ENCODE measurements at places on chromosomes 1 and 21.
A peak's percentile ranks its signal among the peaks of the same experiment; 100 is the strongest.

DNA sequence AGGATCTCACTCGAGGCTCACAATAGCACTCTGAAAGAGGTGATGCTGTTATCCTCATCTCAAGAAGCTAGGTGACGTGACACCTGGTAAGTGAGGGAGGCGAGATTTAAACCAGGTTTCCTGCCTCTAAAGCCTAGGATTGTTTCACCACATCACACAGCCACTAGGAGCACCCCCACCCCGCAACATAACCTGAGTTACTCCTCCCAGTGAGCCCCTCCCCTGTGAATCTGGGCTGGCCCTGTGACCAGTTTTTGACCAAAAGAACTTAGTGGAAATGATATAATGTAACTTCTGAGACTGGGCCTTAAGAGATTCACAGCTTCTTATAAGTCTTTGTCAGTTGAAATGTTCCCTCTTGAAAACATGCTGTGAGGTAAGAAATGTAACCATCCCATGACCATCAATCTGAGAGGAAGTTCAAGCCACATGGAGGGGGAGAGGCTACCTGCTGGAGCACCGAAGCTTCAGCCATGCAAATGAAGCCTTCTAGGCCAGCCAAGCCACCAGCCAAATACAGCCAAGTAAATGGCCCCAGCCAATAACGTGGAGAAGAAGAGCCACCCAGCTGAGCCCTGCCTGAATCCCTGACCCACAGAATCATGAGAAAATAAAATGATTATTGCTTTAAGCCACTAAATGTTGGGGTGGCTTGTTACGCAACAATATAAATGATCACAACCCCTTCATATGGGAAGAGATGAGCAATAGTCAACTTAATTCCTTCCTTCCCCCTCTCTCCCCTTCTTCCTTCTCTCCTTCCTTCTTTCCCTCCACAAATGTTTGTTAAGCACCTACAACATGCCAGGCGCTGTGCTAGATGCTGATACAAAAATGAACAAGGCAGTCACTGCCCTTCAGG is 61.0 kb upstream of the FAM20B start:
- DNase-seq: no peak

GRCh38 chr1:6732942-6733341 is 31.3 kb upstream of the DNAJC11 start:
- no peak for DNase-seq

DNA sequence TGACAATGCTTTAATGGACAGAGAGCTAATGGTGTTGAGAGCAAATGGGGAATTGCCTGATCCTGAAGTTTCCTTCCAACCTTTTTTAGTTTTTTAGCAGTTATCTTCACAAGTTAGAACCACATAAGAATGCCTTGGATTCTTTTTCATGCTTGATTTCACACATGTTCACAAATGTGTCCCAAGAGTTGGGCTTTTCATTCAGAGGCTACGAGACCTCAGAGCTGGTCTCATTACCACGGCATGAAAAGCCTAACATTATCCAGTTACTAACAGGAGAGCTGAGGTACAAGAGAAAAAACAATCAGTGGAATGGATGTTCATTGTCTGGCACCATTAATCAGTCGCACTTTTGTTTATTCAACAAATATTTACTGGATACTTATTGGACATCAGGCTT is 340.6 kb downstream of the ZNF326 start:
- no peak for DNase-seq

GRCh38 chr1:94719926-94720793 is 100.0 kb upstream of the SLC44A3 start:
- DNase-seq: peak; percentile 12

DNA sequence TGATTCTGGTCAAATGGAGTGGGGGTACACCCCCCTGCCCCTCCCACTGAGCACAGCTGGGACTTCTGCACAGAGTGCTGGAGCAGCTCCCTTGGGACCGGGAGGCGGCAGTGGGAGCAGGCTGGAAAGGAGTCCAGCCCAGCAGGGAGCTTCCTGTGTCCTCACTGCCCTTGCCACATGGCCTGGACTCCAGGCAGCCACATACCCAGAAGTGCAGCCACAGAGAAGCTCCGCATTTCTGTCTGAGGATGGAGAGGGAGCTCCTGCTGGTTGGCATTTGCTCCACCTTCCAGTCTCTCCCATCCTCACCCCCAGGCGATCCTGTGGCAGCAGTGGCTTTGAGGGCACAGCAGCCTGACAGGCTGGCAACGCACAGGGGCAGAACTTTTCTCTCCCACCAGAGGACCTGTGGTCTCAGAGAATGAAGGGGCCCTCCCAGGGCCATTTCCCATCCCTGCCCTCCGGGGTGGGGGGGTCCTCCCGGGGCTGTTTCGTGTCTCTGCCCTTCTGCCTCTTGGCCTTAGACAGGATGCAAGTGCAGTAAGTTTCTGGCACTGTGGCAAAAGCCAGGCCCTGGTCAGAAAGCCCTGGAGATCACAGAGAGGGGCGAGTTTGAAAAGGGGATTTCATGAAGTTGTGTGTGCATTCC is 103.6 kb upstream of the COL6A1 start:
- no peak for DNase-seq

- no peak for DNase-seq
Observed at GRCh38 chr1:2459757-2460156, 16.3 kb upstream of the PLCH2 start.

DNA sequence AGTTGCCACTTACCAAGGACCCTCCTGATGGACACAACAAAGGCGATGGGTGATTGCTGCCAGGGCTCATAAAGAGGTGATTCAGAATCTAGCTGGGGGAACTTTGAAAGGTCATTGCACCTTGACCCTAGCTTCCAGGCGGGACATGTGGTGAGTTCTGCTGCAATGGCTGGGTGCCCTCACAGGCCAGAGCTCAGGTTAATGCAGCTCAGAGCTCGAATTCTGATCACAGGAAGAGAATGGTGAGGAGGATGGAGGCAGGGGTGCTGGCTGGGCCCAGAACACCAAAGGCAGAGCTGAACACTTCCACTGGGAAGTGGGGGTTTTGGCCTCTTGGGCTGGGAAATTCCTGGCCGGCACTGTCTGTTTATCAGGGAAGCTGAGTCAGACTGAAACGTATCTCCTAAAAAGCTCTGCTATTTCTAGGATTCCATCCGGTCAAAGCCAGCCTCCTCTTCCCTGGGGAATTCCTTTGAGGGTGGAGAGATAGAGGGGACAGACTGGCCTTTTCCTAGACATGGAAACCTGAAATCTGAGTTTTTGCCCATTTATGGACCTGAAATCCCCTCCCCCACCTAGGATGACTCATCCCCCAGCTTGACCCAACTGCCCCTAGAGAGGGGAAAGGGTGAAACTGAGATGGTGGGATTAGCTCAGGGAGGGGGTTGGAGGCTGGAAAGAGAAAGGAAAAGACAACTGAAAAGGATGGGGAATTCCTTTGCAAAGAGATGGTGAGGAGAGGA is 27.2 kb downstream of the NUAK2 start:
- DNase-seq: no peak

GRCh38 chr1:168330285-168330684 is 49.6 kb downstream of the TBX19 start:
- no peak for DNase-seq

DNA sequence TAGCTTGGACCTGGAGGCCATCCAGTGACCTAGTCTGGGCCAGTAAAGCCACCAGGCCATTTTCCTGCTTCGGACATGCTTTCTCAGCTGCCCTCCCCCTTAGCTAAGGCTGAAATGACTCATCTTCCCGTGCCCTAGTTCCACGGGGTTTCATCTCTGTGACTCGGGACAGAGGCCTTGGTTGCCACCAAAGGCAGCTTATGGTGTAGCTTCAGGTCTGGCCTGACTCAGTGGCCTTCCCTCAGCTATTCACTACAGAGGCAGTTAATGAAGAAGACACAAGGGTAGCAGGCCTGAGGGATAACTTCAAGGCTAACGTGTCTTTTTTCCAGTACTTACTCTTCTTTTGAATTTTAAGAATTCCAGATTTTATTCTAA is 82.4 kb downstream of the PBX1 start:
- DNase-seq: no peak

- DNase-seq: no peak
Observed at GRCh38 chr1:157105298-157105987, 5.8 kb upstream of the ETV3L start.

DNA sequence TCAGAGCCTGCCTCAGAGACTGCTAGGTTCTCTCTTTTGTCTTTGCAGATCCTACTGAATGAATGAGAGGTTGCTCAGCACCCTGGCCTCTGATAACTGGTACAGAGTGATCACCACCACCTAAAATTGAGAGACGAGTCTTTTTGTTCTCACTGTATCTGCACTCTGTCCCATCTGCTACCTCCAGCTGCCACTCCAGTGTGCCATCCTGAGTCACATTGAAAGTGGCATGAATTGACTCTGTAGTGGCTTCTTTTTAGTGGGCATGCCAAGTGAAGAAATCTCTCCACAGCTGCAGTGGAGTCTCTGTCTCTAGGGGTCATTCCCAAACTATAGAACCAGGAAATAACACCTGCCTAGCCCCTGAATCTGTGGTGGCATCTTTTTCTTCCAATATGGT is 14.7 kb downstream of the CAMK1G start:
- no peak for DNase-seq

DNA sequence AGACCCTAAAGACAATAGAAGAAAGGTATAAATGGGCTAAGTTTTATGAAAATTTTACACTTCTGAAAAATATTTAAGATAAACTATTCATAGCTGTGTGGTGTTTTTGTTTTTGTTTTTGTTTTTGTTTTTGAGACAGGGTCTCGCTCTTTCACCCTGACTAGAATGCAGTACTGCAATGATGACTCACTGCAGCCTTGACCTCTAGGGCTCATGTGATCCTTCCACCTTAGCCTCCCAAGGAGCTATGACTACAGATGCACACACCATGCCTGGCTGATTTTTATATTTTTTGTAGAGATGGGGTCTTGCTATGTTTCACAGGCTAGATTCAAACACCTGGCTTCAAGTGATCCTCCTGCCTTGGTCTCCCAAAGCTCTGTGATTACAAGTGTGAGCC is 66.6 kb downstream of the PUM1 start:
- no peak for DNase-seq

- no peak for DNase-seq
Observed at GRCh38 chr1:108646265-108646647, 14.6 kb downstream of the HENMT1 start.

DNA sequence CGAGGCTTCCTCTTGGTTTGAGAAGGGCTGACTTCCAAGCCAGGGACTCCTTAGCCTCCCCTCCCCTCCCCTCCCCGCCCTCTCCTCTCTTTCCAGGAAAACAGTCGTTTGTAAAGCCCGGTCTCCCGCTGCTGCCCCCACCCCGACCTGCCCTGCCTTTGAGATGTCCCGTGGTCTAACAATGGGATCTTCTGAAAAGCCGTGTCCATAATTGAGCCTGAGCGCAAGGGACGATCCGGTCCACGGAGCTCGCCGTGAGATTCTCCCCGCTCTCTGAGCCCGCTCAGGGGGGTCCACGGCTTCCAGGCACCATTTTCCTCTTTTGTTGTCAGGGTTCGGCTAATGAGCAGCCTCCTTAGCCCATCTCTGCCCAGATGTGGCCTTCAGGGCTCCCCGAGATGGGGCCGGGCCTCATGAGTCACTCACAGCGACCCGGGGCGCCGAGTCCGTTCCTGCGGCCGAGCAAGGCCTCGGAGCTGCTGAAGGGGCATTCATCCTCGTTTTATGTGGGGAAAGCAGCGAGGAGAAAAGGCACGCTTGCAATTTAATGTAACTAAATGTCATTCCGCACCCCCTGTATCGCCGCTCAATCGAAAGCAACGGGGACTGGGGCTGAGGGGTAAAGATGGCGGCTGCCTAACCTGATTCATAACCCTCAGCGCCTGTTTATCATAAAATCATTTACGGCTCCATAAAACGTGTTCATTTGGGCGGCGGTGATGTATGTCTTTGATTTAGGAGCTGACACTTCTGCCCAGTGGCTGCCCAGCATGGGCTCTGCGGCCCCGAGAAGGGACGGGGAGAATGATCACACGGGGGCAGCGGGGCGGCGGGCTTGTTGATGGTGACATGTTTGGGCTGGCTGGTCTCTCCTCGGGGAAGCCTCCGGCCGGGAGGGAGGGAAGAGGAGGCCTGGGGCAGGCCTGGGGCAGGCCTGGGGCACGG is 232.6 kb upstream of the C1orf174 start:
- DNase-seq: no peak

DNA sequence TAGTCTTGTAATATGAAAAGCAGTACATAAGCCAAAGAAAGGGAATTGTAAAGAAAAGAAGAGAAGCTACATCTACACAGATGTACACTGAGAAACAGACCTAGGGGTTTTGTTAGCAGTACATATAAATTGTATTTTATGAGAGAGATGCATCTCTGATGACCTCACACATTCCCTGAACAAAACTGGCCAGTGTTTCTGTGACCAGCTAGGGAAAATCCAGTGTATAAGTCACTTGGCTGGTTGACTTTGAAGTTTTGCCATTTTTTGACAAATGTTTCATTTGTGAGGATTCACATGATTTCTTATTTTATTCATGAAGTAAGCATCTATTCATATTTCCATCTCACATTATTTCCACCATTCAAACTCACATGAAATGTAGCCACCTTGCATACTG is 28.3 kb upstream of the DYNLT5 start:
- DNase-seq: no peak

DNA sequence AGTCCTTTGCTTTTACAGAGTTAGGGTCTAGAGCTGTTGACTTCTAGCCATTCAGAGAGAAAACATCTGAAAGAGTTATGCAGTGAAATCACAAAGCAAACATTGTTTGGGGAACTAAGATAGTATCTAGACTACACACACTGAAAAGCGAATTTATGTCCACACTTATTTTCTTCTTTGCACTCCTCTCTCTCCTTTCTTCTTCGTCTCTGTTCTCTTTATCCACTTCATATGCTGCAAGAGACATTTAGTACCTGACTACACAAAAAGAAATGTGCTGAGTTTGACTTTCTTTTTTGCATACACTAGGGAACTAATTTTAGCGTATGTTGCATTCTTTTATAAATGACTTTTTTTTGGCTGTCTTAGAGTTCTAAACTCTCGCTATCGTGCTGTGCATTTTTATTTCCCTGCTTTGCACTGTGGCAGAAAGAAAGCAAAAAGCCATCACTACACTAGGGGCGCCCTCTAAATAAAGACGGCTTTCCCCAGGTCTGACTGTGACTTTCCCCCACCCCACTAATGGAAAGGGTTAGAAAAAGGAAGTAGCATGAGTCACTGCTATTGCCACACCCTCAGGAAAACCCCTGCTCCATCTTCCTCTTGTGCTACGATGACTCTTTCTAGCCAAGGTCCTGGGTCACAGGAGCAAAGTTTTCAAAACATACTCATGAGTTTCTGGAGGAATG is 65.7 kb downstream of the MAP3K7CL start:
- DNase-seq: peak; percentile 73

GRCh38 chr1:235923466-235924021 is 56.8 kb upstream of the LYST start:
- DNase-seq: no peak

DNA sequence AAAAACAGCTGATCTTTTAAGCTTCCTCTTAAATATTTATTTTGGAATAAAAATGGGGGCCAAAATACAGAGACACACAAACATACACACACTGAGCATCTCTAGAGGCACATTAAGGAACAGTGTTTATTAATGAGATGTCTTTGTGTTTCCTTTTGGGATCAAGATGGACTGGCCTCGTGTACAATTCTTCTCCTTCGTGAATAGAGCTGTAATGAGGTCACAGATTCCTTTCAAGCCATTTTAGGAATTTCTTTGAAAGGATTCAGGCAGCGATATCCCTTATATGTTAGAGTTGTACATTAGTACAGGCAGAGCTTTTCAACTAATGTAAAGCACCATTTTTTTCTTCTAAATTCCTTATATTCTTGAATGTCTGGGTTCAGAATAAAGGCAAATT is 295.7 kb downstream of the CHRM3 start:
- DNase-seq: no peak
